Activated gamma-delta T cell treated with Interleukin-2 at 50 U/mL for 16 hours (primary cell): ENCODE measurements at places on chromosomes 7 and 10.

DNA sequence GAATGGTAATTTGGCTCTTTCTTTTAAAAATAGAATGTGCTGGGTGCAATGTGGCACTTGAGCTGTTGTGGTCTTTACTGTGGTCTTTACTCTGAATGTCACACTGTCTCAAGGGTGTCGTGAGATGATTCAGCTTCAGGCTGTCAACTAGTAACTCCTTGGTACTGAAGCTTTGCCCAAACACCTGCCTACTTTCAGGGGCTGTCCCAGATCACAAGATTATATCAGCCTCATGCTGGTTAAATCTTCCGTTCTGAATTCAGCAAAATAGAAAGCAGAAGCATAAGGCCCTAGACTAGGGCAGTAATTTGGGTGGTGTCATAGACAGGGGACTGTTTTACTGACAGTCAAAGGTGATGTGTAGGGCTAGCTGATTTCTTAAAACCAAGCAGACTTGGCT, 110.9 kb downstream of the BAMBI start:
- DNase-seq: no peak

DNA sequence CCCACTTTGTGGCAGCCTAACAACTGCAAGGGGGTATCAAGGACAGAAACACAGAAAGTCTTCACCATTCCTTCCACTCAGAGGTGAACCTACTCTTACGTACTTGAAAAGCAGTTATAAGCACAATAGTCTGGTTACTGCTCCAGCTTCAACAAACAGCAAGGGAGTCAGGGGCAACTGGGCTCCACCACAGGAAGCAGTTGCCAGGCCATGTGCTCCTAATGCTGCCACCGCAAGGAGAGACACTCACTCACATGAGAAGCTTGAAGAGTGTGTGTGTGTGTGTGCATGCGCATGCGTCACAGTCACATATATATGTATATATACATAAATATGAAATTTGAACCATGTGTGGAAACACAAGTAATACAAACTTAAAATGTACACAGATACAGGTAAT, 65.5 kb downstream of the GRB10 start:
- DNase-seq: no peak

- no peak for DNase-seq
These were observed 64.2 kb downstream of the ARMC3 start for GRCh38 chr10:22992075-22992474.

DNA sequence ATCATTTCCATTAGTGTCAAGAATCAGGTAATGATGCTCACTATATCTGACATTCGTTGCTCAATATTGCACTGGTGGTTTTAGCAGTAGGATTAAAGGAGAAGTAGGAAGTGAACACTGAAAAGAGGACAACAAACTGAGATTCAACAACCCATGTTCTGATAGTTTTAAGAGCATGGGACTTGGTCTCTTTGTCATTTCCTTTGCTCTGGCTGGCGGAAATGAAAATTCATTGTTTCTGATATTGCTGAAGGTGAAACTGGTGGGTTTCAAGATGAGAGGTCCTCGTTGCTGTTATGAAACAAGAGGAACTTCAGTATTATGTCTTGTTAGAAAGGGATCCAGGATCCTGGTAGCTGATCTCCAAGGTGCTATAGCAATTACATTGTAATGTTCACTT, 129.0 kb downstream of the DNAH11 start:
- no peak for DNase-seq

- no peak for DNase-seq
These were observed 116.9 kb upstream of the GDF10 start for GRCh38 chr10:47182934-47183703.

- DNase-seq: no peak
These were observed 107.3 kb upstream of the NANOS1 start for GRCh38 chr10:118922226-118922625.

DNA sequence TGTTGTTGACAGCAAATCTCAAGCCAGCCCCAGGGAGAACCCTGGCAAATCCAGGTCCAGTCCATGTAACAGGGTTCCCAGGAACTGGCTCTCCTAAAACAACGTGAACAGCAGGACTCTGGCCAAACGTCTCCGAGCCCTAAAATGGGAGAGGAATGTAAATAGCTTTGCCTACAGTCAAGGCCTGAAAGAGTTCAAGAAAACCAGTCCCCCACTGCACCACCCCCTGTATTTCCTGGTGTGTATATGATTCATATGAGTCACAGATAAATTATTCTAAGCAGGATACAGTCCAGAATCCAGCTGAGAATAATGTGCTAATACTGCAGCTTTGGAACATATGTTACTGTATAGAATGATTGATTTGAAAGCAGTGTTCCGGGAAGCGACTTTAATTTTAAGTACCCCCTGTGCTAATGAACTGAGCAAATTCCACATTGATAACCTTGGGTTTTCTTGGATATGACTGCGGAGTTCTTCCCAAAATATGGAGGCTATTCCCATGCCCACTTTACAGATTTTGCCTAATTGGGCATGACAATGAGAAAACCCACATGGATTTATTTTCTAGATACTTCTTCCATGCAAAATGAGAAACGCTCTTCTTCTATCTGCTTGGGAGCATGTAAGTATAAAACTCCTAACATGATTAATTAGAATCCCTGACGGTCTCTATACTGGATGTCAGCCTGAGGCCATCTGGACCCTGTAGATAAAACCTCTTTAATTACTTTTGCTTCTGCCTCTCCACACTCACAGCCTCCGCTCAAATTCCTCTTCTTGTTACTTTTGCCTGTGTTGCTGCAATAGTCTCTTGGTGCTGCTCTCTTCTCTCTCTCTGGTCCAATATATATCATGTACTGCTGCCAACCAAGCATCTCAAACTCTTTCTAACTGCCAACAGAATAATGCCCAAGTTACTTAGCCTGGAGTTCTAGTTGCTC, 50.2 kb downstream of the LAMB4 start:
- no peak for DNase-seq

- DNase-seq: no peak
These were observed 40.9 kb downstream of the C1GALT1 start for GRCh38 chr7:7223250-7223649.

DNA sequence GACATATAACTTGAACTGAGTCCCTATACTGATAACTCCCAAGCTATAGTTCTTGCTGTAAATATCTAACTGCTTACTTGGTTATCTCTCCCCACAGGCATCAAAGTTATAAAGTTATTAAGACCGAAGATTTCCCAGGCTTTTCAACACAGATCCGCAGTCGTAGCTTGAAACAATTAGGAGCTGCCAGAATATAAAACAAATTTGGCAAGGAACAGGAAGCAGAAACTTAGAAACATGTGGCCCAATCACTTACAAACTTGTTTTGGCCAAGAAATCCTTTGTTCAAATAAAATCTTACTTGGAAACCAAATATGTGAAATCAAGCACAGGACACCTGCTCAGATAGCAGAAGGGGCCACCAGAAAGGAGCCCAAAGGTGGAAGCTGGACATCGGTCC, 9.0 kb downstream of the SLC16A12 start:
- DNase-seq: no peak

DNA sequence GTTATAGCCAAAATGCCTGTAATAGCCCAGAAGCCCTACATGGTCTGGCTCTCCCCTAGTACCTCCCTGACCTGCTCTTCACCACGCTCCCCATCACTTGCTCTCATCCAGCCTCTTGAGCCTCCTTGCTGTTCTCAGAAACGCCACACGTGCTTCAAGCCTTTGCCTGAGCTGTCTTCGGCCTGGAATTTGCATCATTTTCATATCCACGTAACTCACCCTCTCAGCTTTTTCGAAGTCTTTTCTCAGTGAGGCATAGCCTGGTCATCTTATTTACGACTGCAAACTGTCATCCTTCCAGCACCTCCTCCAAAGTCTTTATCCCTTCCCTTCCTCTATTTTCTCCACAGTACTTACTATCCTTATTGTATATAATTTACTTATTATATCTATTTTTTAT, 151.0 kb upstream of the AHR start:
- no peak for DNase-seq

DNA sequence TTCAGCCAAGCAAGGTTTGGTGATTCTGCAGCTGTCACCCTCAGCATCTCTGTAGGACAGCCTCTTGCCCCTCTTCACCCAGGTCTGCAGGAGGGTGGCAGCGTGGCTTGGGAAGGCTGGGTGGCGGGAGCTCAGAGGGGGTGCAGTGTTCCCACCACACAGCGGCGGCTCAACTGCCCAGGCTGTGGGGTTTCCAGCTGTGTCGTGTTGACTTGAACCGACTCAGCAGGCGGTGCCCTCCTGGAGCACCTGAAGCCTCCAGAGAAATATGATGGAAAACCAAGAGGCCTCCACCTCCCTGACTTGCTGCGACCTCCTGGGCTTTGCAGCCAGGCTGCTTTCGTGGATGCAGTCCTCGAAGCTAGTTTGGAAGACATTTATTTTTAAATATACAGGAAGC, 68.0 kb upstream of the KLF6 start:
- no peak for DNase-seq
